ENCODE measurements at places on chromosomes 2 and 18.

DNA sequence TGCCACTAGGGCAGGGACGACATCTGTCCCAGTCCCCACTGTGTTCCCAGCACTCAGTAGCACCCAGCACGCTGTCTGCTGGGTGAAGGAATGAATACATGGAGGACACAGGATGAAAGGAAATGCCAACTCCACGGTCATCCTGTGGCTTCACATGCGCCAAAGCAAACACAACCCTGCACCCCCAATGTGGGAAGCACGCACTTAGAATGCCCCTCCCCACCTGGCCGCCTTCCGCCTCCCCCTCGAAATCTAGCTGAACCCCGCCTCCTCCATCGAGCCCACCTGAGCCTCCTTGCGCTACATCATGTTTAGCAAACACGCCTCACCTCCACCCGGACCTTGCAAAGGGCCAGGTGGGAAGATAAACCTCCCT, 33.9 kb downstream of the ADCY3 start:
- no peak for DNase-seq

GRCh38 chr2:165648801-165649200, 145.2 kb downstream of the GALNT3 start:
- no peak for DNase-seq

DNA sequence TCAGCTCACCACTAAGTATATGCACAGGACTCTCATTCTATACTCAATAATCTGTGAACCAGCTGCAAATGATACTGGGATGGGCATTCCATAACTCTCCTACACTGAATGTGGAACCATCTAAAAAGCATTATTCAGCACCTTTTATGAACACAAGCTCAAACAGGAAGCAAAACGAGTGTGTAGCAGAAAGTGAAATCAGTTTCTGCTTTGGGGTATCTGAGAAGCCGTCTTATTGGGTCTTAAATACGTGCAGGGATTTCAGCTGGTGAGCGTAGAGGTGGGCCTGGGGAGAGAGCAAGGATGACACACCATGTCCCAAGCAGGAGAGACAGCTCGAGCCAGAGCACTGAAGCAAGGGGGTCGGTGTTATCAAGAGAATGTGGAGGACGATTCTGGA, 120.0 kb upstream of the TTN start:
- no peak for DNase-seq

DNA sequence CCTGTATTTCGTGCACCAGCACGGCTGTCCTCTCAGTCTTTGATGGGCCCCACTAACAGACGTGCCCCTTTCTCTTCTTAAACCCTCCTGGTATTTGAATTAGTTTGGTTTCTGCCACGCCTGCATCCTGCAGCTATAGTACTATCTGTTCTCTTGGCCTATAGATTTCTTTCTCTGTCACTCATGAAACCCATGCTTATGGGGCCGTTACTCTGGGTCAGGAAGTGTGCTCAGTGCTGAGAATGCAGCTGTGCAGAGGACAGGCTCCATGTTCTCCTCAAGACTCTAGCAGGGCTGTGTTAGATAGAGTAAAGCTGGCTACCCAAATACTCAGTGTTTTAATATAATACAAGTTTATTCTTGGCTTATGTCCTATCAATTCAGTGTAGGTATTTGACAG, 180.0 kb downstream of the INSIG2 start:
- DNase-seq: no peak

- DNase-seq: no peak
Measured at GRCh38 chr2:8578335-8579244, 103.3 kb upstream of the ID2 start.

DNA sequence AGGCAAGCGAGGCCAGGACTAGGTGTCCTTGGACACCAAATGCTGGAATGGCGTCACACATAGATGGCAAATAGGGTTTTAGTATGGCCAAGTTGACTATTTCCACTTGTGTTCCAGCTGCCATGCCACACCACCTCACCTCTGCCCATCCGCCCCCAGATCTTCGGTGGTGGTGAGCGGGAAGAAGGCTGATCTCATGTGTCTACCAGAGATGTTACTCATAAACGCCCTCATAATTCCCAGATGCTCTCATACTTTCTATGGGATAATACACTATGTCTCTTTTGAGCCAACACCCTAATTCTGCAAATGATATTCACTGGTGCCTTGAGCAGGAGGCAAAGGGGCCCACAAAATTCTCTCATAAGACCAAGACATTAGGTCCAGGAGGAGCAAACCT, 281.1 kb upstream of the FN1 start:
- DNase-seq: no peak

DNA sequence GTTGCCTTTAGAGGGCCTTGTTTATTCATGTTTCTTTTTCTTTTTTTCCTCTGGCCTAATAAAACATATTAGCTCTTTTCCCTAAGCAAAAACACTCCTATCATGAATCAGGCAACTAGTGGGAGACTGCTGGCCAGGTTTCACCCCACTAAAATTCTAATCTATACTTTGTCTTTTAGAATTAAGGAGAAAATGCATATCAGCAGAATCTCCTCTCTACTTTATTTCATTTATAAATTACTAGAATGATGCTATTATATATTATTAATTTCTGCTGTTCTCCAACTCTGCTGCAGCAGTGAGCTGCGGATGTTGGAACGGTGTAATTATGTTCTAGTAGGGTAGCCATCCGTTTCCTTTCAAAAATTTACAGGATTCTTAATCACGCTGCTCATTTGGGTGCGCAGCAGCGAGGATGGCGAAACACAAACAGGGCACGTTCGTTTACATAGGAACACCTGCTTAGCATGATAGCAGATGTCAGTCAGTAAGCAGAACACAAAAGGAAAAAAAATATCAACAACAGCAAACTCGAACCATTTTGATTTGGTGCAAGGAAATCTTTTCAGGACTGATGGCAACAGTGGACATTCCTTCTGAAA, 30.5 kb downstream of the ZEB2 start:
- no peak for DNase-seq

- no peak for DNase-seq
Measured at GRCh38 chr2:111622859-111623258, 261.1 kb downstream of the ANAPC1 start.

- no peak for DNase-seq
Measured at GRCh38 chr2:237257471-237257951, 156.5 kb downstream of the COL6A3 start.

GRCh38 chr2:33104052-33104623, 157.4 kb downstream of the LTBP1 start:
- no peak for DNase-seq

DNA sequence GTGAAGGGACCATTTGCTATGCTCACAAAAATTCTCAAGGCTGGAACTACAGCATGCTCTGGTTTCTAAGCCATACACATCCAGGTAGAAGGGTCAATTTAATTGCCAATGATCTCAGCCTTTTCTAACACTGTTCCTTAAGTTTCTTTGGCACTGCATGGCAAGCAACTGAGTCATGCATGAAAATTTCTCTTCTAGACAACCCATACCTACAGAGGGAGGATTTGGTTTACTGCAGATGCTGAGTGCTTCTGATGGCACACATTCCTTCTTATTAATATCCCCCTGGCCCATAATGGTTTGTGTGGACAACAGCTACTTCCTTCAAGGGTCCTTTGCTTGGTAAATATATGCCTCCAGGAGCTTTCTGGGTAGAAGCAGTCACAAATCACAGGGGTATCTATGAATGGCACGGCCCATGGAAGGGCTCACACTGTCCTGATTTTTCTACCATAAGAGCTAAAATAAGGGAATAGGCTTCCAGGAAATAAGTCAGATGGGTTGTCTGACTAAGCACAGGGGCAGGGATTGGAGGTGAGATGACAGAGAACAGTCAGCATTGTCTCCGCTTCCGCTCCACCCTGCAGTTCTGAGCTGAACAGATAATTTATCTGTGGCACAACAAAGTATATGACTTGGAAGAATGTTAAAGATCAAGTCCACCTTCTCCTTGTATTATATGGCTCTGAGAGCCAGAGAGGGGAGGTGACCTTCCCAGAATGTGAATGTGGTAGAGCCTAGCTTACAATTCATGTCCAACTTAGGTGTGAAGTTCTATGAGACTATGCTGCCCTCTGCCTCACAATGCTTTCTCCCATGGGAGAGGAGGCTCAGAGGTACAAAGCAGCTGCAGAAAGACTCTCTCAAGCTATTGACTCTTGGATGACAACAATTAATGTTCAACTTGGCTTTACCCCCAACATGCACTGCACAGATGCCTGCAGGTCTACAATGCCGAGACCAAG, 199.2 kb upstream of the TNP1 start:
- no peak for DNase-seq

DNA sequence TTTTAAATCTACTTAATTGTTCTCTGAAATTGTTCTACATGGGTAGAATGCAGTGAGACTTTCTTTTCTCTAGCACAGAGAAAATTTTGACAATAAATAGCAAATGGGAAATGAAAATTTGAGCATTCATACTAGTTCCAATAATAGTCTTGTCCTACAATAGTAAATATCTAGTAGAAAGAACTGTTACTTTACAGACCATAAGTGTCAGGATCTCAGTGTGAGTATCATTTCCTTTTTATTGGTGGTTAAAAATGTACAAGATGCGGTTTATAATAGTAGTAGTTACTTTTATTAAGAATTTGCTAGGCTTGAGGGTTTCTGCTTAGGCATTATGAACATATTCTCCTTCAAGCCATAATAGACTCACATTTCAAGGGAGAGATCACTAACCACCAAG, 43.2 kb downstream of the KCNE4 start:
- DNase-seq: no peak

DNA sequence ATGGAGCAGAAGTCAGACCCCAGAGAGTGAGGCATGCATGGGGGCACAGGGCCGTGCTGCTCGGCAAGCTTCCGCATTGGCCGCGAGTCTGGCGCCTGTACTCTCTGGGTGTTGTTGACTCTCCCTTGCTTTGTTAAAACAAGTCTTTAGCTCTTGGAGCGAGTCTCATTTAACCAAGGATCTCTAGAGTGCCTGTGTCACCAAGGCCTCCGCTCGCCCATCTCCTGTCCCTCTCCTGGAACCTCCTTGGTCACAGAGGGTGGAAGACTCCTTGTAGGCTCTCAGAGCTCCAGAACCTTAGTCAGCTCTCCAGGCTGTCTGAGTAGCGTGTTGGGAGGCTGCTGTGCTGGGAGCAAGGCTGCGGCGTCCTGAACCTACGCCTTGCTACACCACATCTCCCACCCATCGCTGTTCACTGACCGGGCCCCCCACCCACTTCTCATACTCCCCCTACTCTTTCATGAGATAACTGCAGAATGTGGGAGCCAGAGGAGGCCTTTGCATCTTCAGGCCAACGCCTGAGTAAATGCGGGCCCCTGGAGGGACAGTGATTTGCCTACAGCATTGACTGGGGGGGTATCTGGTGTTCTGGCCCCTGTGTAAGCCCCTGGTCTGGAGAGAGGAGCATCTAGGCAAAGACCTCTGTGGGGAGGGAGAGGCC, 66.1 kb downstream of the CIB4 start:
- no peak for DNase-seq

- no peak for DNase-seq
Measured at GRCh38 chr18:13835202-13835601, 11.3 kb downstream of the MC5R start.

DNA sequence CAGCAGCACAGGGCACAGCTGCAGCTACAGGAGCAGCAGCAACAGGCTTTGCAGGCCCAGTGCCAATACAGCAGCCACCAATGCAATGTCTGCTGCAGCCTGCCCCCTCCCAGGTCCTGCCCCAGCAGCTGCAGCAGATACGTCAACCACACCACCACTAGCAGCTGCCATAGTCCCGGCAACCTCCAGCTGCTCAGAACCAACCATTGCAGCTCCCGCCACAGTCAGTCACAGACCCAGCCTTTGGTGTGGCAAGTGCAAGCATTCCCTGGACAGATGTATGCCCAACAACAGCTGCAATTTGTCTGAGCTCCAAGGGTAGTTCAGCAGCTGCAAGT, 53.3 kb upstream of the TUBA3E start:
- DNase-seq: no peak

- no peak for DNase-seq
Measured at GRCh38 chr2:172098650-172099471, 3.8 kb downstream of the DLX2 start.

Data from effector CD4-positive, alpha-beta T cell (primary cell).